CD4-positive, alpha-beta T cell treated with Interleukin-2 at 100 ng/mL for 4 hours (primary cell): ENCODE measurements at places on chromosomes 4 and X.

GRCh38 chr4:26607776-26608175, 23.9 kb downstream of the TBC1D19 start:
- DNase-seq: no peak

DNA sequence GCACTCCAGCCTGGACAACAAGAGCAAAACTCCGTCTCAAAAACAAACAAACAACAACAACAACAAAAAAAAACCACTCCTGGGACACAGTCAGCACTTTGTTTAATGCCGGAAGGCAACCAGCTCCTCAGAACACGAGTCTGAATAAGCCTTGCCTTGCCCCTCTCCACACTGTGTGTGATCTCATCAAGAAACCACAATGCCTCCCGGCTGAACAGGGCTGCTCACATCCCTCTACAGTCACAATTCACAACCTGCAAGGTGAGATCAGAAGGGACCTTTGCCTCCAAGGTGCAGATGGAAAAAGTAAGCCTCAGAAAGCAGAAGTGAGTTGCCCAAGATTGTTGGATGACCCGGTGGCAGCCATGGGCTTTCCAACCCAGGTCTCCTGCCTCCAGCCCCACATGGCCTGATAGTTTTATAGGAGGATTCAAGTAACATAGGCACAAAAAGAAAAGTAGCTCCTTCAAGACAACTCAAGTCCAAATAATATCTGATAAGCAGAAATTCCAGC, 80.8 kb downstream of the JAKMIP1 start:
- no peak for DNase-seq

- DNase-seq: no peak
Measured at GRCh38 chr4:57080781-57081650, 29.2 kb downstream of the IGFBP7 start.

DNA sequence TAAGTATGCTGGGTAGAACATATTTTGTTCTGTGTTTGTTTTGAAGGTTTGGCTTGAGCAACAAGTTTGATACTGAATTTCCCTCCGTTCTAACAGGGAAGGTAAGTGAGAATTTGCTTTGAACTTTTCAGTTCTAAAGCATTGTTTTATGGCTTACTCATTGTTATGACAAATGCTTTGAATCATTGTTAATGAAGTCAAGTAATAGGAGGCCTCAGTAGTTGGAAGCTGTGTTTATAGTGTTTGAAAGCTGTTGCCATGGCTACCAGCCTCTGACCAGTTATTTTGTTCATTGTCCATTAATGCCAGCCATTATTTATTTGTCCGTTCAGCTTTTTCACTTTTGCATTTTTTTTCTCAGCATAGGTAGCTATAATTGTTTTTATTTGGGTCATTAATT, 14.4 kb downstream of the CHIC1 start:
- DNase-seq: peak; percentile 6

DNA sequence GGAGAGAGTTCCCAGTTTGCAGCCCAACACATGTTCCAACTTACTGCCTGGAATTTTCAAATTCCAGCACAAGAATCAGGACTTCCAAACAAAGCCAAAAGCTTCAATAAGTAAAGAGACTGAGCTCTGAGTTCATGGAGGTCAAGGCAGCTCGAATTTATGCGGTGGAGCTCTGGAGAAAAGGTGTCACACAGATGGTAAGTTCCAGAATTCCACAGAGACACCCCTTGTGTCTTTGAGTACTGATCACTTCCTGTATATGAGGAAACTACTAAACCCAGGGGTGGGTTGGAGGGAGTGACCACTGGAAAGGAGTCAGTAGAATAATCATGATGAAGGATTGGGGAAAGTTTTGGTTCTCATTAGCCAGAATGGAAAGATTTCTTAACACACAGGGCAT, 118.5 kb upstream of the GUCY1A1 start:
- DNase-seq: no peak

DNA sequence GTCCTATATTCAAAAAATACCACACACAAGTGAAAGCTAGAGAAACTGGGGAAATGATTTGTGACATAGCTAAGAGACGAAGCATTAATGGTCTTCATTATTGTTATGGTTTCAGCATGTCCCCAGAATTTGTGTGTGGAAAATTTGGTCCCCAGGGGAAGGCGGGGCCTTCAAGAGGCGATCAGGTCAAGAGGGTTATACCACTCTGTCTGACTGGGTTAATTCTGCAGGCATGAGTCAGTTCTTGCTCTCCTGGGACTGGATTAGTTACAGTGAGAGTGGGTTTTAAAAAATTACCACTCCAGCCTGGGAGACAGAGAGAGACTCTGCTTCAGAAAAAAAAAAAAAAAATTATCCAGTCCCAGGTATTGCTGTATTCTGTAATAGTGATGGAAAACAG, 2.1 kb upstream of the MTNR1A start:
- DNase-seq: no peak

DNA sequence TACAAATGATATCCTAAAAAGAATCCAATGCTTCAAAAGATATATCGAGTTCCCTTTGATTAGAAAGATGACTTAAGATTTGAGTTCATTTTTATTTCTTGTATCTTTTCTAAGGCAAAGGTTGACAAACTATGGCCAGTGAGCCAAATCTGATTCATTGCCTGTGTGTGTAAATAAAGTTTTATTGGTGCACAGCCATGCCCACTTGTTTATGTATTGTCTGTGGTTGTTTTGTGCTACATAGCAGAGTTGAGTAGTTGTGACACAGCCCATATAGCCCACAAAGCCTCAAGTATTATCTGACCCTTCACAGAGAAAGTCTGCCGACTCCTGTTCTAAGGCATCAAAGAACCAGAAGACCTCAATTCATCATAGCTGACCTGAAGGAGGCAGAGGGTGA, 32.2 kb upstream of the EIF1AX start:
- no peak for DNase-seq
